ENCODE measurements at places on chromosomes 7 and 10.

DNA sequence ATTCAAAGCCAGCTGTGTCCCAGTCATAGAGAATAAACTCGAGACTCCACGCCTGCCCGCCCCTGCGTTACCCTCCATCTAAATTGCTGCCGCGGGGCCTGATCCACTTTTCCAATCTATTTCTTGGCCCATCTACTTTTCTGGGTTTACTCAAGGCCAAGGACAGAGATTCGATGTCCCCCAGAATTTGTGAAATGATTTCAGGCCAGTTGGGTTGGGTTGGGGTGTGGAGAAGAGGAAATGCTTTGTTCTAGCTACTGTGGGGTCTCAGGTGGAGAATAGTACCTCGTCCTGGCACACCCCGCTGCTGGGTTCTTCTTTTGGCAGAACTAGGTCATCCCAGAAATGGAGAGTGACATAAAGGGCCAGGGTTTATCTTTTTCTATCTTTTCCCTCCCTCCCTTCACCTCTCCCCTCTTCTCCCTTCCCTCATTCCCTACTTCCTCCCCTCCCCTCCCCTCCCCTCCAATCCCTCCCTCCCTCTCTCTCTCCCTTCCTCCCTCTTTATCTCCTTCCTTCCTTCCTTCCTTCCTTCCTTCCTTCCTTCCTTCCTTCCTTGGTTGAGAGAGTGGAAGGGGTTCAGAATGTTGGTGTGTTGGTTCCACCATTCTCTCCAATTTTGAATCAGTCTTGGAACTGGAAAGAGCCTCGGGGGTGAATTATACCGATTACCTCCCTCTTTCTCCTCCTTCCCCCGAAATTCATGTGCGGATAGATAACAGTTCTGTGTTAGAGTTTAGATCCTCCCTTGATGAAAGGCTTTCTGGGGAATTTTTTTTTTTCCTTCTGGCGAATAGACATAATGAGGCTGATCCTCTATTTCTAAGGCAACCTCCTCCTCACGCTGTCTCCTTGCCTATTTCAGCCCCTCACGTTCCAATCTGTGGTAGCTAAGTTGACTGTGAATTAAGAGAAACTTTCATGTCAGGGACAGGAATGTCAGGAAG lies 1.2 kb upstream of the TMEM229A start:
- no peak for DNase-seq

- DNase-seq, result no peak
Observed at GRCh38 chr10:97040248-97040584, 145.5 kb downstream of the SLIT1 start.

GRCh38 chr10:15863733-15864132 lies 3.4 kb upstream of the MINDY3 start:
- no peak for DNase-seq

GRCh38 chr10:96390460-96390864 lies 31.7 kb upstream of the OPALIN start:
- DNase-seq, result no peak

GRCh38 chr7:37491919-37492694 lies 43.4 kb upstream of the ELMO1 start:
- DNase-seq, result no peak

- DNase-seq, result no peak
Observed at GRCh38 chr7:55342216-55342871, 22.8 kb upstream of the LANCL2 start.

DNA sequence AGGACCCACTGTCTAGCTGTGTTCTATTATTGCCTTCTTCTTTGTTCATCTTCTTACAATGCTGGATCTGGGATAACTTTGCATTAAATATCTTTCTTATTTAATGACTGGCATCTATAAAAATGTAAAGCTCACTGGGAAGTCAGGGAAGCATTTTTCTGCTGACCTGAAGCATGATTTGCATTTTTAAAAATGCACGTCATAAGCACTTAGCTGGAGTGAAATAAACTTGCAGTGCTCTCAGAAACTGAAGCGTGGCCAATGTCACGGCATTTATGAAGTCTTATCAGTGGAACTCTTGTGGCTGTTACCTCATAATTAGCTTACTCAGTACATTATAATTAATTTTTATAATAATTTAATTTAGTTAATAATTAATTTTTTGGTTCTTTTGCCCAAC lies 59.1 kb downstream of the FRMD4A start:
- no peak for DNase-seq

DNA sequence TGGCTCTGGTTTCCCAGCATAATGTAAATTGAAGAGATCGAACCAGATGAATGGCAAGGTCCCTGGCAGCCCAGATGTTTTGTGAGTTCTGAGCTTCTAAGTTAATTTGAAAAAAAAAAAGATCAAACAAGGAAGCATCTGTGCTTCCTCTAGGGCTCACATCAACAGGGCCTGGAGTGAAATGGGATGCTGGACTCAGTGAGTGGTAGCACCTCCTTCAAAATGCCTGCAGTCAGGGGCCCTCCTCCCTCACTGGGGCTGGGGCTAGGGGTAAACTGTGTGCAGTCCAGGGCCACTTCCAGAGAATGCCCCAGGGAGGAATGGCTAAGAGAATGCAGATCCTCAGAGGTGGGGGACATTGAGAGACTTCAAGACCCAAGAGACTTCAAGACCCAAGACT lies 6.0 kb upstream of the CUEDC2 start:
- no peak for DNase-seq

DNA sequence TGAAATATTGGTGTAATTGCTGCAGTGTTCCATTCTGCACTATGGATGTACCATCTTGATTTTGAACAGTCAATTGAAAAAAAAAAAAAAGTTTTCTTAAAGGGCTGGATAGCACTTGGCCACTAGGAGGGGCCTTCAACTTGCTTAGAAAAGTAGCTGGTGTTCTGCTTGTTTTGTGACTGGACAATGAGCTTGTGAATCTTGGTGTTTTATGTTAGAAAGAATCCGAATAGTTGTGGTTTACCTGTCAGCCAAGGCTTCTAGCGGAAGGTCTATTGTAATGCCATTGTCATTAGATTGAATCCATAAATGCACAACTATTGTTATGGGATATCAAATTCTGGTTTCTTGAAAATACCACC lies 77.1 kb downstream of the BMPER start:
- DNase-seq, result no peak

- DNase-seq, result no peak
Observed at GRCh38 chr7:36459236-36459960, 69.7 kb downstream of the ANLN start.

GRCh38 chr7:55527307-55527706 lies 45.0 kb downstream of the VOPP1 start:
- no peak for DNase-seq

DNA sequence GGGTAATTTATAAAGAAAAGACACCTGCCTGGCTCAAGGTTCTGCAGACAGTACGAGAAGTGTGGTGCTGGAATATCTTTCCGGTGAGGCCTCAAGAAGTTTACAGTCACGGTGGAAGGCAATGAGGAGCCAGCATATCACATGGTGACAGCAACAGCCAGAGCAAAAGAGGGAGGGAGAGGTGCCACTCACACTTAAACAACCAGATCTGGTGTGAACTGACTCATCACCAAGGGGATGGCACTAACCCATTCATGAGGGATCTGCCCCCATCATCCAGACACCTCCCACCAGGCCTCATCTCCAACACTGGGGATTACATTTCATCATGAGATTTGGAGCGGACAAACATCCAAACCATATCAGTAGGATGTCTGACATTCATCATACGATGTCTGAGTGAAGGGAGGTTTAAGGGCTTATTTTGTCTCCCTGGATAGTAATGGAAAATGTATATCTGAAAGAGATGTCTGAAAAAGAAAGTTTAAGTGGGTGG lies 23.5 kb upstream of the KBTBD2 start:
- DNase-seq, result no peak

- DNase-seq, result no peak
Observed at GRCh38 chr7:50821457-50822008, 38.8 kb upstream of the GRB10 start.

DNA sequence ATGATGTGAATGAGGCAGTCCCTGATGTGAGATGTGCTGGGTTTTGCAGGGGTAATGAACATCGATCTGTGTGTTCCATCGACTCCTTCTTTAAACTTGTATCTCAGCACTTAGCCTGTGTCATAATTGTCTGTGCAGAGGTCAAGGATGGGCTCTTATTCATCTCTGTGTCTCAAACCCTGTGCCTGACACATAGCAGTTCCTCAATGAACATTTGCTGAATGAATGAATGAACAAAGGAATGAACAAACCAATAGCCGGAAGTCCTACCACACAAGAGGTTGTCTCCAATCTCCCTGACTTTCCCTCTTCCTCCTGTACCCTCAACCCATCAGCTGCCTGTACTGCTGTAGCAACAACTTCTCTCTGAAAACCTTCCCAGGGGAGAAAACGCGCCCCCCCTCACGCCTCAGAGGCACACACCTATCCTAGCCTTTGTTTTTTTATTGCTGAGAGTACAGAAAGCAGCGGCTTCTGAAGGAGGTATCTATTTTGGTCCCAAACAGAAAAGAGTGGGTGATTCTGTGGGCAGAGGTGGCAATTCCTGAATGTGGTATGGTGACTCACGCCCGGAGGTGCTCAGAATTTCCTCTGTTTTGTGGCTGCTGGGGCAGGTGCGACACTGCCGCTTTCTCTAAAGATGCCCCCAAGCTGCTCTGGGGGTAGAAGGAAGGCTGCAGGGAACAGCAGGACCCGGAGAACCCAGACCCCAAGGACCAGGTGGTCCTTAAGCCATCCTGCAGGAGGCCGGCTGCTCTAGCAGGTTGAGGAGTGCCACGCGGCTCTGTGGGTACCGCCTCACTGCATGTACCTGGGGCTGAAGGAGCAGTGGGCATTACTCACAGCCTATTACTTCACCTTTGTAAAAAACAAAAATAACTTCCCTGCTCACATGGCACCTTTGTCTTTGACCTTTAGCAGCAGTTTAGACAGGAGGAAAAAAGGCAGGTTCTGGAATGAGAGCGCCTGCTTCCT lies 9.6 kb downstream of the IL2RA start:
- peak; percentile 73 for DNase-seq

DNA sequence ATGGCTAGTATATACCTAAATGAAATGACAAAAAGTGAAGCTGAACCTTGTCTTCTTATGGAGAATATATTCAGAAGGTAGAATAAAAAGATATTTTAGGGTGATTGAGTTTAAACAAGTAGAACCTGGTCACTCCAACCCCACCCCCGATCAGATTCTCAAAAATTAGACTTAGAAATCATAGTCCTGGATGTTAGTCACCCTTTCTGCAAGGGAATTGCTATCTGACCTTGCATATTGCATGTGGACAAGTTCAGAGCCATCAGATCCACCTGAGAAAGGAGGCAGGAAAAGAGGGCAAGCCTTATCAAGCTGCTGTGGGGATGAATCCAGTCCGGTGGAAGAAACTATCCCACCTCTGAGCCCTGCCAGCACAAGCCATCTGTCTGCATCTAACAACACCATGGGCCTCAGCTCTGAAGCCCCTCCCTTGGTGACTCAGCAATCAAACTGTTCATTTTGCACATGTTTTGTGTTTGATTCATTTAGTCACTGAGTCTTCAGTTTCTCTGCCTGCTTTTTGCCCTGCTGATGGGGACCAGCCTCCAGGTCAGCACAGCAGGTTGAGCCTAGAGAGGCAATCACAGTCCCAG lies 727.3 kb downstream of the AUTS2 start:
- no peak for DNase-seq

DNA sequence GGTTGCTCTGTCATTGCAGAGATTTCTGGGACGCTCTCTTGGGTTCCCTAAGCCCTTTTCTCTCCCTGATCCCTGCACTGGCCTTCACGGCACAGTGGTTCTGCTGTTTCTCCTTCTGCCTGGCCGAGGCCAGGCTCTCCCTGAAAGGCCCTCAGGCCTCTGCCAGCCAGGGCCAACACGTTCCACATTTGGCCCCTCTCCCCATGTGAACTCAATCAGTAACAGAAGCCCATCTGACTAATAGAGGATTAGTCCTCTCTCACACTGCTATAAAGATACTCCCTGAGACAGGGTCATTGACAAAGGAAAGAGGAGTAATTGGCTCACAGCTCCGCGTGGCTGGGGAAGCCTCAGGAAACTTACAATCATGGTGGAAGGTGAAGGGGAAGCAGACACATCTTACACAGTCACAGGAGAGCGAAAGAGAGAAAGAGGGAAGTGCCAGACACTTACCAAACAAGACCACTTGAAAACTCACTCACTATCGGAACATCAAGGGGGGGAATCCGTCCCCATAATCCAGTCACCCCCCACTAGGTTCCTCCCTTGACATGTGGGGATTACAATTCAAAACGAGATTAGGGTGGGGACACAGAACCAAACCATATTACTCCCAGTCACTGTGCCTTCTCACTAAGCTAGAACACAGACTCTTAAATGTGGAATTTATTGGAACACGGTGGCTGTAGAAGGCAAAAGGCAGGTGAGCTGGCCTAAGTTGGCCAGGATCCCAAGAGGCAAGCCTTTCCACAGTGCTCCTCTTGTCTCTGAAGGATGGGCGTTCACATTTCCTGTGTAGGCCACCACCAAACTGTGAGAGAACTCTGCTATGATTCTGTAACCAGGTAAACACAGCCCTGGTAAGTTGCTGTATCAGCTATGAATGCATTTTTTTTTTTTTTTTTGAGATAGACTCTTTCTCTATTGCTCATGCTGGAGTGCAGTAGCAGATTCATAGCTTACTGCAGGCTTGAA lies 8.8 kb downstream of the FZD8 start:
- no peak for DNase-seq

GRCh38 chr7:154388999-154389398 lies 336.8 kb downstream of the DPP6 start:
- no peak for DNase-seq

- DNase-seq, result no peak
Observed at GRCh38 chr7:77425101-77426051, 9.2 kb upstream of the GSAP start.

GRCh38 chr7:149796287-149796860 lies 23.0 kb upstream of the ZNF467 start:
- no peak for DNase-seq

DNA sequence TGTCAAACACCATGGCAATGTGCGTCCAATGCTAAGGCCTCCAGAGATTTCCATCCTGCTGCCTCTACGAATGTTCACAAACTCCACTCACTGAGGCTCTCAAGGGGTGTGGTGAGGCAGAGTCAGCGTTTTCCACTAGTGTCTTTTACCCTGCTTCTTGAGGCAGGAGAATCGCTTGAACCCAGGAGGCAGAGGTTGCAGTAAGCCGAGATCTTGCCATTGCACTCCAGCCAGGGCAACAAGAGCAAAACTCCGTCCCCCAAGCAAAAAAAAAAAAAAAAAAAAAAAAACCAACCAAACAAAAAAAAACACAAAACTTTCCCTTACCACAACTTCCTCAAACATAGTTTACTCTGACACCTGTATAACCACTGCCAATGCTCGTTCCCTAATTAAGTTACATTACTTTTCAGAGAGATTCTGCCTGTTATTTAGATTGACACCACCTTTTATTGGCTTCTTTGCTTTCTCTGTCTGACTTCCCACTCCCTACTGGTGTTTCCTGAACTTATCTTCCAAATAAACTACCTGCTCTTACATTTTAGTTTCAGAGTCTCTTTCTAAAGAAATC lies 102.1 kb upstream of the ZNF746 start:
- DNase-seq, result no peak

- DNase-seq, result no peak
Observed at GRCh38 chr7:16028103-16028502, 341.6 kb upstream of the MEOX2 start.

GRCh38 chr10:118818621-118819221 lies 64.0 kb upstream of the CACUL1 start:
- DNase-seq, result no peak
